Right cardiac atrium (tissue), 5 donors: ENCODE measurements at places on chromosomes 1 and 21. TPM values are rescaled to one million over a fixed set of nuclear protein-coding genes. Genes with fewer than 3 reads are reported as not detected.

The S100A2 gene
- 0.92 TPM for total RNA-seq

The SLC2A5 gene
- total RNA-seq: 2.6 TPM

The RWDD3 gene
- 17.7 TPM for total RNA-seq

The TSPEAR gene
- 4.6 TPM for total RNA-seq

The PPP2R5A gene
- 61.2 TPM for total RNA-seq

The OR10Z1 gene
- not detected for total RNA-seq

The SLAMF9 gene
- total RNA-seq: not detected

The KRTAP13-2 gene
- total RNA-seq: not detected

The NUP210L gene
- 0.88 TPM for total RNA-seq

The ZBED6 gene
- 15.9 TPM for total RNA-seq

The CACYBP gene
- total RNA-seq: 68.3 TPM

The PODN gene
- 62.4 TPM for total RNA-seq

The SPRR3 gene
- not detected for total RNA-seq

The DEPDC1 gene
- total RNA-seq: 0.08 TPM

The RAB3B gene
- total RNA-seq: not detected

The FAM72D gene
- 0.24 TPM for total RNA-seq

The ZMYM4 gene
- total RNA-seq: 37.8 TPM

The ELF3 gene
- 0.29 TPM for total RNA-seq

The OPTC gene
- not detected for total RNA-seq

The COX20 gene
- total RNA-seq: 57.8 TPM

The CADM3 gene
- total RNA-seq: 6.8 TPM

The VHLL gene
- total RNA-seq: not detected

The KCNT2 gene
- 2.7 TPM for total RNA-seq

The LCE1E gene
- total RNA-seq: not detected
